ENCODE measurements at places on chromosomes 12 and 14.

DNA sequence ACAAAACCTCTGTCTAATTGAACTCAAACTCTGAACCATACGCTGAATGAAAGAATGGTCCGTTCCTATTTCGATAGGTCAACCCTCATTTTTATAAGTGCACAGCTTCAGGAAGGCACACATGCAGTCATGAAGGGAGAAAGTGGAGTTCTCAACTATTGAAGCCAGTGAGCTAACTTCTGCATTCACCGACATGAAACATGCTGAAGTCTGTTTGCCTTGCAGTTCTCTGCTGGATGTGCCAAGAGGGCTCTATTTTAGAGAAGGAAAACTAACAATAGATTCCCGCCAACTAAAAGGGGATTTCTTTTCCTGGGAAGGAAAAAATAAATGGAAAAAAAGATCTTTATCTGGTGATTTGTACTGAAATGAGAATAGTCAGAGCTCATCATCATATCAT is 191.0 kb upstream of the PLEKHG7 start:
- no peak for DNase-seq

GRCh38 chr14:64800000-64800399 is 79.7 kb downstream of the SPTB start:
- no peak for DNase-seq

- DNase-seq = no peak
Measured at GRCh38 chr12:72098622-72099021, 160.0 kb downstream of the TPH2 start.

- no peak for DNase-seq
Measured at GRCh38 chr12:60201891-60202290, 606.1 kb downstream of the SLC16A7 start.

DNA sequence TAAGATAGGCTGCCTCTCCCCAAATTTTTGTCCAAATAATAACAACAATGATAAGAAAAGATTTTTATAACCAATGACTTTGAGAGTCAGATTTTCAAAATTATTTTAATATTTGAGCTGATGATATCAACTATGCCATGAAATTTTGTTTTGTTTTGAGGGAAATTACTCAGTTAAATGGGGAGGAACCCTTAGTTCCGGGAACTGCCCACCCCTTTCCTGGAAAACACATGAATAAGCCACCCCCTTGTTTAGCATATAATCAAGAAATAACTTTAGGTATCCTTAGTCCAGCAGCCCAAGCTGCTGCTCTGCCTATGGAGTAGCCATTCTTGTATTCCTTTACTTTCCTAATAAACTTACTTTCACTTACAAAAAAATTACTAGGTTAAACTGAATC is 61.4 kb downstream of the HMGA2 start:
- no peak for DNase-seq

- DNase-seq = no peak
Measured at GRCh38 chr14:57864659-57865058, 1.2 kb downstream of the SLC35F4 start.

- no peak for DNase-seq
Measured at GRCh38 chr12:132514216-132514820, 24.4 kb downstream of the FBRSL1 start.

DNA sequence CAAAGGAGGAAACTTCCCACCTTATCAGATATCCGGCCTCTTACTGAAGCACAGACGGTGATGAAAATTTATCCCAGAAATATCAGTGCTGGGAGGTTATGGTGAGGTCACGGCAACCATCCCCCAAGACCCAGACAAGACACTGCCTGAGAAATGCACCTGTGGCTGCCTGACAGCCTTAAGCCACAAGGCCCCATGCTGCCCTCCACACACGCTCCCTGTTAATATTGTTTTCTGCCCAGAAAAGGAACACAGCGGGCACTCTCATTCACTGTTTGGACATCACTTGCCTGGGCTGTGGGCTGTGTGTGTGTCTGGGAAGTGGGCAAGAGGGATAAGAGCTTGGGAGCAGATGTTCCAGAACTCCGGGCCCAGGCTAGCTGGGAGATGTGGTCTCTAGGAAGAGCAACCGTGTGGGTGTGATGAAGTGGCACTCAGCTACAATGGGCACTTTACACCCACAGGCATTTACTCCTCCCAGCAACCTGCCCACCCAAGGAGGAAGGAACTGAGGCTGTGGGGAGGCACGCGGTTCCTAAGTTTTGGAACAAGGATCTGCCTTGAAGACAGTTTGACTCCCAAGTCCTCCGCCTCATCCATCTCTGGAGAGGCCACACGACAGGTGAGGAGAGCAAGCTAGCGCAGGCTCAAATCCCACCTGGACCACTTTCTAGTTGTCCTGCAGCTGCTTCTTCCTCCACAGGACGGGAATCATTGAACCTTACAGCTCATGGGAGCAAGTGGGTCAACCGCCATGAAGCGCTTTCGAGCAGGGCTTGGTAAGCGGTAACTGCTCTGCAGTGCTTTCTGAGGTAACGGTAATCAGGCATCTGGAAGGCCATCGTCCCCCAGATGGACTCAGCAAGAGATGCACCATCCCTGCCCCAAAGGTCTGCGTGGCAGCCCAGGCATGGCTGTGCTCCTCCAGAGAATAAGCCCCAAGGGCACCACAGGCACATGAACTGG is 91.4 kb downstream of the CHGA start:
- DNase-seq = no peak

All from CD4-positive, alpha-beta T cell treated with Interleukin-21 for 1 hour (primary cell).